T-helper 9 cell (primary cell): ENCODE measurements at places on chromosomes 11 and 22.

DNA sequence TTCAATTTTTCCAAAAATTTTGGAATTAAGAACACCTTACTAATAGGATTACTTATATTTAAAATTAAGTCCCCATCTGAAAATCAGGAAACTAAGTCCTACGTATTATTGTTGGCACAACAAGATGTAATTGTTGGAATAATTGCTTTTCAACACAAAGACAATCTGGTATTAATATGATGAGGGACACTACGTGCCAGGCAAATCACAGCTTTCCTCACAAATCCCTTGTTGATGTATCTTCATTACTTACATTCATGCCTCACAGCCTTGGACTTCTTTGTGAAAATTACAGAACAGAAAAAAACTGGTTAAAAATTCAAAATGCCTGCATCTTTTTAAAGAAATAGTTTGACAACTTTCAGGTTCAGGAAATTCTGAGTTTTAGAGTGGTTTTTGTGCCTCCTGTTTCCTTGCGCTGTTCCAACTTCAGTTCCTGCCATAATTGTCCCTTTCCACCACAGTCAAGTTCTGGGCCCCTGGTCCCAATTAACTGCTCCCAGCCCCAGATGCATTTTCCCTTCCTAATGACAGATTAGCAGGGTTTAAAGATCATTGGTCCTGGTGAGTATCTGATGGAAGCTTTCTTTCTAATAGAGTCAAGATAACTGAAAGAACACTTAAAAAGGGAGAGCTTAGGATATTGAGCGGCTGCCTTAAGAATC lies 23.3 kb upstream of the CCDC34 start:
- no peak for DNase-seq

DNA sequence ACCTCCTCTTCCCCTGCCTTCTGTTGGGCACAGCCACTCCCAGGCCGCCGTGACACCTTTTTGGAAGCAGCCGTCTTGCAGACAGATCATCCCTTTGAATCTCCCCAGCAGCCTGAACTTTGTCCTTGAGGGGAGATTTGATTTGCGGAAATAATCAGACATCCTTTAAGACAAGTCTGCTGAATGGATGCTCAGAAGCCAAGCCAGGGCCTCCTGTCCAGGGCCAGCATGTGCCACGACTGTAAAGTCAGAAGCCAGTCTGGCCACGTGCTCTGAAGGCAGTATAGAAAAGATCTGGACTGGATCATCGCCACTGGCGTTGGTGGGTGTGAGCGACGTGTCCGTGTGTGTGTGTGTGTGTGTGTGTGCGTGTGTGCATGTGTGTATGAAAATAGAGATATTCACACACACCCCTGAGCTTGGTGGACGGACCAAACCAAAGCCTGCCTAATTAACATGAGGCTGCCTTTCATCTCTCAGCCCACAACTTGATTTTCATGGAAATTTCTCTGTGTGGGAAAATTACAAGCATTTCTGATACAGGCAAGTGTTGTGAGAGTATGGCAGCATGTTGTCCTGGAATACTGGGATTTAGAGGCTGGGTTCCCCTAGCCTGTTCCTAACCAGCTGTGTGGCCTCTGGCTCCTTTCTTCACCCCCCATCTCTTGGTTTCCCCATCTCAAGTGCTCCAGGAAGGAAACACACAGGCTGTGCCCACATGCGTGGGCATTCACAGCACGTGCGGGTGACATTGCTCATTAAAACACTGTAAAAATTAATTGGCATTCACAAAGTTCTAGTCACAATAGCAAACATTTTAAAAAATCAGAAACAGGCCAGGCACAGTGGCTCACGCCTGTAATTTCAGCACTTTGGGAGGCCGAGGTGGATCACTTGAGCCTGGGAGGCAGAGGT lies 61.8 kb upstream of the WNT7B start:
- DNase-seq, result no peak

DNA sequence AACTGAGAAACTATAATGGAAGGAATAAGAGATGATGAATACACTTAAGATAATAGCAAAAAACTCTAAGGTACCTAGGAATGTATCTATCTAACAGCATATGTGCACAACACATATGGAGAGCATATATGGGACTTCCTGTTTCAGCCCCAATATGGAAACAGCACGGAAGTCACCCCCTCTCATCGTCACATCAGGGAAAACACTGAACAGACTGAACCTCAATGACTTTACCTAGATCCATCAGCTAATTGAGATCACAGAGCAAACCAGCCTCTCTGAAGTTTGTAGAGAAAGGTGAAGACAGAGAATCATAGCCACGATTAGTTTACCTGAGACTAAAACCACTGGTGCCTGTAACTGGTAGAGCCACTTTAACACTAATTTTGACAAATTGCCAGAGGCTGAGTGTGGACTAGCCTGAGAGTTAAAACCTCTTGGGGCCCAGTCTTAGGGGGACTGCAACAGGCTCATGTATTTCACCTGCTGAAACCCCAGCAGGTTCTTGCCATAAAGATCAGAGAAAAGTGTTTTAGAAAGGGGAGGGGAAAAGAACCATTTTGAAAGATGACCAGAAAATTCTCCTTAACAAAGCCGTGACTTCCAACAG lies 722.6 kb downstream of the TBC1D22A start:
- DNase-seq, result no peak

DNA sequence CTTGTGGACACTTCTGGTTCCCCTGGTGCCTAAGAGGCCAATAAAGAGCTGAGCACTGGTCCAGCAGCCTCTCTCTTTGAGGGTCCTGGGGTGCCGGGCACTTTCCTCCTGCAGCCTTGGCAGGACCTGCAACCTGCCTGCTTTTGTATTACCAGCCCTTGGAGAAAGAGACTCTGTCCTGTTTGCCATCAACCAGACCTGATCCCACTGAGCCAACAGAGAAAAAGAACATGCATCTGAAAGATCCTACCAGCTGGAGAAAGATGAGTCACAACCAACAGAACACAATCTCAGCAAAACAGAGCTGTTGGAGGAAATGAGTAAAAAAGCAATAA lies 321.0 kb downstream of the DDX10 start:
- no peak for DNase-seq

GRCh38 chr22:43616645-43617044 lies 195.5 kb downstream of the EFCAB6 start:
- no peak for DNase-seq

DNA sequence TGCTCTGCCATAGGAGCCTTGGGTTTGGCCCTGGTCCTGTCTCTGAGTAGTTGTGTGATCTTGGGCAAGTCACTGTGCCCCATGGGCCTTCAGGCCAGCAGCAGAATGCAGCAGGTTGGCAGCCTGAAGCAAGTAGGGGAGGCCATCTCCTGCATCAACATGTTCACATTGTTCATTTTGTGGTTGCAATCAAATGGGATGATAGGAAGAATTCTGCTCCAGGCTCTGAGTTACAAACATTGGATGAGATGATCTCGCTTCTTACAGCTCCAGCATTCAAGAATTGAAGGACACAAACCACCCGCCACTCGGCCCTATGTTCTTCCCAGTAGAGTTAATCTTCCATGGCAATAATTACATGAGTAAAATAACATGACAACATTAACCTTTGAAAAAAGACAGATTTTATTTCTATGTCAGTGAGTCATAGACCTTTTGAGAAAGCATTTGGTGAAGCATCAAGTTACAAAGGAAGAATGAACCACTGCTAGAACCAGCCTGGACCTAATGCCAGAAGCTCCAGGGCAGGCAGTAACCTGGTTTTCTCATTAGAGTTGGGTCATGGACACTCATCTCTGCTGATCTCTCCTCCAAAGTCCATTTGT lies 308.3 kb upstream of the NCAM1 start:
- DNase-seq, result no peak

- no peak for DNase-seq
Measured at GRCh38 chr11:31441296-31441695, 68.1 kb downstream of the IMMP1L start.

- no peak for DNase-seq
Measured at GRCh38 chr22:19523240-19524169, 705 bp downstream of the CLDN5 start.

- DNase-seq, result no peak
Measured at GRCh38 chr11:98657711-98658110, 363.0 kb upstream of the CNTN5 start.

- no peak for DNase-seq
Measured at GRCh38 chr11:64251753-64252002, 348 bp downstream of the PLCB3 start.
